Fibroblast of mammary gland (primary cell): ENCODE measurements at places on chromosomes 3 and 15.

- DNase-seq, result no peak
Observed at GRCh38 chr15:80216141-80216540, 35.9 kb downstream of the CTXND1 start.

GRCh38 chr3:67459796-67460195 lies 194.6 kb downstream of the SUCLG2 start:
- DNase-seq, result no peak

GRCh38 chr15:65863106-65863505 lies 6.2 kb upstream of the RAB11A start:
- DNase-seq, result no peak

DNA sequence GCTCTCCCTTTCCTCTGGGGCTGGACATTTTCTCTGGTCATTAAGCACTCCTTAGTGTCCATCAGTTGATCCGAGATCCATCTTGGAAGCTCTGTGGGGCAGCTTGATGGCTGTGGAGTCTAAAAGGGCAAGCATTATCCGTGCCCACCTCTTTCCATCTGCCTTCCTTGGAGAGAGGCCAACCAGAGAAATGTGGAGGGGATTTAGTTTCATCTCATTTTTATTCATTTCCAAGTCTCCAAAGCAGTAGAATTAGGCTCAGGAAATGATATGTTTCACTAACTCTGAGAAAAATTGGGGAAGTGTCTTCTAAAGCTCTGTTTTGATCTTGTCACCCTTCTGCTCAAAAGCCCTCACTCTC lies 95.9 kb upstream of the KLHL25 start:
- no peak for DNase-seq

DNA sequence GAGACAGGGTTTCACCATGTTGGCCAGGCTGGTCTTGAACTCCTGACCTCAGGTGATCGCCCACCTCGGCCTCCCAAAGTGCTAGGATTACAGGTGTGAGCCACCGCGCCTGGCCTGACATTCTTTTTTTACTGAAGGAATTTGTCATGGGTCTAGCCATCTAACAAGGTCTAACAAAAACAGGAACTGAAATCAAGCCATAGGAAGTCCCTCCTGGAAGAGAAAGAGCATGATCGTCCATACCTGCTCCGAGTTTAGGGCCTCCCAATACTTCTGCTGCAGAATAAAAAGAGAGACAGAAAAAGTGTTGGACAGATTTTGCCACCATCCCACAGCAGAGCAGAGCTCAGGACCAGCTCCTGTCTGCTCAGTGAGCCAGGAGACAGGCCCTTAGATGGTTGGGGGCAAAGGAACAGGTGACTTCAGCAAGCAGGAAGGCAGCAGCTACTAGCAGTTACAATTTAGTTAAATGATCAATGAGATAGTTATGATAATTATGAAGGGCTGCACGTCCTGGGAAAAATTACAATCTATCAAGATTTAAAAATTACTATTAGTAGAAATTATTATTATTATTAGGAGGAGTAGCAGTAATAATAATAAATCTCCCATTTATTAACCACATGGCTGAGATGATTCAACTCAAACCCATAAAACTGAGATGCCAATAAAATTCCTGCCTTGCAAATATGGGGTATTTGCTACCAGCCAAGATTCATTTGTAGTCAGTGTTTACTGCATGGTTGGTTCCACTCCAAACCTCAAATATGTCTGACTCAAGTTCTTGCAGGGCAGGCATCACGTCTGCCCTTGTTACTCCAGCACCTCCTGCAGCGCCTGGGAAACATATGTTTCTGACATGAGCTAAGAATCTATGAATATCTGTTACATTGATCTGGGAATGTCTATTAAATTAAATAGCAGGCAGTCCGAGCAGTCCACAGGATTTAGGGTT lies 40.1 kb downstream of the TMEM44 start:
- peak; percentile 100 for DNase-seq

- DNase-seq, result peak; percentile 44
Observed at GRCh38 chr15:85707519-85708338, 87.0 kb downstream of the KLHL25 start.

GRCh38 chr15:56950979-56951378 lies 32.5 kb downstream of the TCF12 start:
- no peak for DNase-seq

- DNase-seq, result no peak
Observed at GRCh38 chr3:145519398-145520047, 641.5 kb downstream of the PLOD2 start.

DNA sequence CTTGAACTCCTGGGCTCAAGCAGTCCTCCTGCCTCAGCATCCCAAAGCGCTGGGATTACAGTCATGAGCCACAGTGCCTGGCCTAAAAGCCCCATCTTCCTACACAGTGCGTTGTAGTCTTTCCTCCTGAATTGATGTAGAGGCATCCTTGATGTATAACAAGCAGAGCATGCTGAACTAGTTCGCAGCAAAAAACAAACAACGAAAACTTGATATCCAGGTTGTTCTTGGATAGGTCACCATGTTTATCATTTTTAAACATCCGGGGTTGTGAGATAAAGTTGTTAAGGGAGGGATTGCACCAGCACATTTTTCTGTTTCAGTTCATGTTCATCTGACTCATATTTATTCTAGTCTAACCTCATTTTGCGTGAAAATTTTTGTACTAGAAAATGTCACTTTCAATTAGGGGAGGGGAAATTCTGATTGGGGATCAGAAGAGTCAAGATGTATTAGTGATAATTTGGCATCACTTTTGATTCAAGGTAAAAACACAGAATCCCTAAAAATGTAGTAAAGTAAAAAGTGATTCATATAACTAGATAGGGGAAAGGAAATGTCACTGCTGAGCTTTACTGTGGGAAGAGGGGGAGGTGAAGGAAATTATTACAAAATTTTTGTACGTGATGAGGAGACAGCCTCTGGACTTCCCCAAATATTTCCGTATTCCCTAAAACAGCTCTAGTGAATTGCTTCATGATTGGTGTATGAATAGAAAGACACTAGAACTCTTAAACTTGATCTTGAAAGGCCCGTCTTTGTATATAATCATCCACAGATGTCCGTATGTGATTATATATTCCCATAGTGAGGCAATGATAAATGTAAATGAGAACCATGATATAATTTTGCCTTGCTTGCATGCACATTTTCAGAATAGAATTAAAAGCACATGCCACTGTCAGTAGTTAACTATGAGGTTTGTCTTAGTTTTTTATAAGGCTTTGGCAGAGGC lies 22.9 kb downstream of the RAB8B start:
- DNase-seq, result peak; percentile 87
